NCI-H187 treated with DMSO at 0.1 percent for 48 hours (cell line): ENCODE measurements at places on chromosomes 11 and 22.

- no peak for DNase-seq
These were observed 101.9 kb downstream of the GGTLC2 start for GRCh38 chr22:22746061-22746962.

GRCh38 chr11:94519478-94520084, 7.3 kb downstream of the C11orf97 start:
- DNase-seq: no peak

DNA sequence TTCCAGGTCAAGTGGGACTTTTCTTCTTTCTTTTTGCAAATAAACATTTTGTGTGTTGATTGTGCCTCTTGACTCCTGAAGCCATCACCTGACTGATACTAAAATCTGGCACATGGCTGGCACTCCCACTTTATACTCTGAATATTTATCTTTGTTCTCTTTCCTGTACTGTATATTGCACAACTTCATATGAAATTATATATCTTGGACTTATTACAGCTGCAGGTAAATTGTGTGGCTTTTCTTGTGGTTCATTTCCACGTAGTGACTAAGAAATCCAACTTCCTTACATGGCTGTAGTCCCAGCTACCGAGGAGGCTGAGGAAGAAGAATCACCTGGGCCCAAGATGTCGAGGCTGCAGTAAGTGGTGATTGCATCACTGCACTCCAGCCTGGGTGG, 23.7 kb upstream of the OR5B12 start:
- no peak for DNase-seq

DNA sequence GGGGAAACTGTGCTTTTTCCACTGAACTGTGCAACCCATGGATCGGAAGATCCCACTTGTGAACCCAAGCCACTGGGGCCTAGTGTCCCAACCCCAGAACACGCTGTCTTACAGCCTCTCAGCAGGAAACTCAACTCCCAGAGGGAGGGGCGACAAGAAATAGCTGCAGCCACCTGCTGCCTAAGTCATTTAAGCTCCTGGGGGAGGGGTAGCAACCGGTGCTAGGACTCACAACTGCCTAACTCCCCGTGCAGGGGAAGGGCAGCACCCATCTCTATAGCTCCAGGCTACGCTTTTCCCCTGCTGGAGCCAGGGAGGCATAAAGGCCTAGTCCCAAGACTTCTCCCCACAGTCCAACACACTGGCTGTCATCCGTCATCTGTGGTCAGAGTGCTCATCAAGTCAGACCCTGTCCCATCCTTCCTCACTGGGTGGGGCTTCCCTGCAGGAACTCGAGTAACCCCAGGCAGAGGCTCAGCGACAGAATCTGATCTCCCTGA, 363.0 kb downstream of the LUZP2 start:
- DNase-seq: no peak

DNA sequence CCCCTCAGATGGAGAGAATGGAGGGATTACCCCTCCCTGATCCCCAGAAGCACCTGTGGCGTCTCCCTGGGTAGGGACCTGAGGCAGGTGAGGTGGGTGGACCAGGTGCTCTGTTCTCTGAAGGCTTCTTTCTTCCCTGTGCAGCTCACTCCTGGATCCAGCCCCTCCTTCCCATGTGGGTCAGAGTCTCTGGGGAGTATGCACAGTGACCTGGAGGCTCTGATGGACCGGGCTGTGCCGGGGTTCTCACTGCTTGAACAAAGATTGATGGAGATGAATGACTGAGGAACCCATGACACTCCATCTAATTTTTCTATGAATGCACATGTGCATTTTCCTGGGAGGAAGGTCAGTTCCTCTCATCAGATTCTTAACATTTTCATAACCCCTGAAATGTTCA, 78.6 kb upstream of the SHANK2 start:
- DNase-seq: no peak

- no peak for DNase-seq
These were observed 52.5 kb downstream of the GRAMD4 start for GRCh38 chr22:46672731-46673130.

- DNase-seq: no peak
These were observed 13.5 kb downstream of the TEAD1 start for GRCh38 chr11:12687740-12688139.

- DNase-seq: no peak
These were observed 97.9 kb upstream of the RTL6 start for GRCh38 chr22:44595841-44596341.

- DNase-seq: no peak
These were observed 194.3 kb downstream of the SWAP70 start for GRCh38 chr11:9858218-9858617.

- DNase-seq: no peak
These were observed 35.8 kb downstream of the INSC start for GRCh38 chr11:15150507-15150906.

- DNase-seq: no peak
These were observed 20.7 kb downstream of the SPATA19 start for GRCh38 chr11:133824593-133824992.

GRCh38 chr11:76694664-76695063, 24.1 kb upstream of the LRRC32 start:
- no peak for DNase-seq

GRCh38 chr11:83827940-83828554, 541.9 kb upstream of the CCDC90B start:
- no peak for DNase-seq

- DNase-seq: no peak
These were observed 4.6 kb upstream of the CCDC188 start for GRCh38 chr22:20155330-20156041.

DNA sequence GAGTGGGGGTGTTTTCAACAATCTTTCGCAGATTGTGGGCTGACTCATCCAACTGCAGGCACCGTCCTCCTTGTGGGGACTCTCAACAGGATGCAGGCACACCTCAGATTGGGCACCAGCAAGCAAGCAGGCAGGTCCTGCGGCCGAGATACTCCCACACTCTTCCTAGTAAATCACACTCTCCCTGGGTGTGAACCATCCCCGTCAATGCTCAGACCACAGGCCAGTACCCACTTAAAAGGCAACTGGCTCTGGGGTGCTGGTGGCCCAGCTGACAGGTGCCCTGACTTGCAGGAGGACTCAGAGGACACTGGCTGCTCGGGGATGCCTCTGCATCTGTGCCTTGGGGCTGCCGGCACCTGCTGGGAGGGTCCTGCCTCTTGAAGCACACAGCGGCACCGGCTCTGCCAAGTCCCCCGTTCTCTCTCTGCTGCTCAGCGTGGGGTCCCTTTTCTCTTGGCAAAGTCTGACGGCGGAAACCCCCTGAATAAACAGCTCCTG, 282.5 kb downstream of the CTTN start:
- no peak for DNase-seq

GRCh38 chr22:28935713-28936112, 52.3 kb downstream of the ZNRF3 start:
- no peak for DNase-seq

DNA sequence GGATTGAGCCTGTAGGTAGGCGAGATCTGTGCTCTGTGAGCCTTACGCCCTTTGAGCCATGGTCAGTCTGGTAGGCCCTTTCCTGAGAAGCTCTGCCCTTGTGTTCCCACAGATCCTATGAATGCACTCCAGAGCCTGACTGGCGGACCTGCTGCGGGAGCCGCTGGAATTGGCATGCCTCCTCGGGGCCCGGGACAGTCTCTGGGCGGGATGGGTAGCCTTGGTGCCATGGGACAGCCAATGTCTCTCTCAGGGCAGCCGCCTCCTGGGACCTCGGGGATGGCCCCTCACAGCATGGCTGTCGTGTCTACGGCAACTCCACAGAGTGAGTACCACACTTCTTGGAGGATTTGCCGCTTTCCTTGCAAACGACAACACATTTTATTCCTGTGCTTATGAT, 47.4 kb downstream of the MED15 start:
- no peak for DNase-seq

- DNase-seq: no peak
These were observed 9.6 kb downstream of the ADM start for GRCh38 chr11:10314199-10315072.

- no peak for DNase-seq
These were observed 934 bp upstream of the TMEM132A start for GRCh38 chr11:60923326-60923725.

DNA sequence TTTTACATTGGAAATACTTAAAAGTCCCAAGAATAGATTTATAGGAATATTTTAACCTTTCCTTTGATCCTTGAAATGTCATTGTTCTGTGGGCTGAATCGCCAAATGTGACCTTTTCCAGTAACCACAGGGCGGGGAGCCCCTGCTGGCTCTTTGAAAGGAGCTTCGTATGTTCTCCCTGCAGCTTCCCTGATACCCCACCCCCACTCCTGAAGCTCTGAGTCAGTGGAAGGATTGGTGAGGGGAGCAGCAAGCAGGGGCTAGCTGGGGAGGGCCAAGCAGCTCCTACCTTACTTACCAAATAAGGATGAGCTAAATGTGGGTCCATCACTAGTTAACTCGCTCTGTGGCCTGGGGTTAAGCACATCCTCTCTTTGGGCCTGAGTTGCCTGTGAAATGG, 87.7 kb downstream of the CHST1 start:
- DNase-seq: no peak

- DNase-seq: no peak
These were observed 7.0 kb downstream of the DRD4 start for GRCh38 chr11:643849-644738.

GRCh38 chr11:119803726-119804294, 74.8 kb upstream of the NECTIN1 start:
- DNase-seq: no peak

- DNase-seq: no peak
These were observed 1003.7 kb downstream of the BRD1 start for GRCh38 chr22:48823941-48824340.

- DNase-seq: no peak
These were observed 26.2 kb downstream of the MPPED1 start for GRCh38 chr22:43437871-43438475.

DNA sequence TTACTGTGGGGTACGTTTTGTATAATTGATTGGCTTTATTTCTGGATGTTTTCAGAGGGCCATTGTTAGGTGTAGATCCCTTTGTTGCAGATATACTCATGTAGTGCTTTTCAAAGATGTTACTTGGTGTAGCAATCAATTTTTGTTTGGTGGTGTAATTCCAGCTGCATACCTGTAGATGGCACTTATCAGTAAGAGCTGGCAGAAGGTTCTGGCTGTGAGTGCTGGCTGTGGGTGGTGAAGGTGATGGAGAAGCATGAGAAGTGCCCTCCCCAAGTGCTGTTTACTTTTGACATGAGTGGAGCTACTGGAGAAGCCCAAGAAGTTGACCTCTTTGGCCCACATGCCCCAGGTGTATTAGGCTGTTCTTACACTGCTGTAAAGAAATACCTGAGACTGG, 1074.9 kb downstream of the FAM181B start:
- no peak for DNase-seq

DNA sequence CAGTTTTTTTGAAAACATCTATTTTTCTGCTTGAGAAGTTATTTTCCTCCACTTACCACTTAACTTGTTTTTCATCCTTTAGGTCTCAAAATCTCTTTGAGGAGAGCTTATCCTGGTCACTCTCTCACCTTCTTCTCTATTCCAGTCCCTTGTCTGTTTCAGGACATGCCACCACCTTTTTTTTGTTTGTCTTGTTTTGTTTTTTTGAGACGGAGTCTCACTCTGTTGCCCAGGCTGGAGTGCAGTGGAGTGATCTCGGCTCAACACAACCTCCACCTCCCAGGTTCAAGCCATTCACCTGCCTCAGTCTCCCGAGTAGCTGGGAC, 4.6 kb upstream of the BCL2L13 start:
- DNase-seq: no peak

- DNase-seq: no peak
These were observed 28.4 kb downstream of the ARFGAP2 start for GRCh38 chr11:47148270-47148669.

DNA sequence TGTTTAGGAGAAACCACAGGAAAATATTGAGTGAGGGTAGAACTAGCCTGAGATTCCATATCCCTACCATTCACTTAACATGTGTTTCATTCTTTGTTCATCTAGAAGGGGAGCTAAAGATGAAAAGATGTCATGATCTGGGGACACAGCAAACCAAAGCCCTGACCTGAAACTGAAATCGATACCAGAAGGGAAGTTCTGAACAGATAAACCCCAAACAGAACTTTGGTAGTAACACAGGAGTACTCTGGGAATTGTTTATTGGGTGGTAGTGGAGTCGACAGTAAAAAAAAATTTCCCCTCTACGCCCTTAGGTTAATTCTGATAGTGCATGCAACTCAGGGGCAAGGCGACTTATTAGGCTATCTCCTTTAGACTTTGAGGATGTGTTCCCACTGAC, 27.2 kb downstream of the OR2AT4 start:
- DNase-seq: no peak

GRCh38 chr11:8060146-8060719, 20.8 kb upstream of the TUB start:
- DNase-seq: no peak

- DNase-seq: no peak
These were observed 41.8 kb downstream of the TXN2 start for GRCh38 chr22:36439481-36440271.

DNA sequence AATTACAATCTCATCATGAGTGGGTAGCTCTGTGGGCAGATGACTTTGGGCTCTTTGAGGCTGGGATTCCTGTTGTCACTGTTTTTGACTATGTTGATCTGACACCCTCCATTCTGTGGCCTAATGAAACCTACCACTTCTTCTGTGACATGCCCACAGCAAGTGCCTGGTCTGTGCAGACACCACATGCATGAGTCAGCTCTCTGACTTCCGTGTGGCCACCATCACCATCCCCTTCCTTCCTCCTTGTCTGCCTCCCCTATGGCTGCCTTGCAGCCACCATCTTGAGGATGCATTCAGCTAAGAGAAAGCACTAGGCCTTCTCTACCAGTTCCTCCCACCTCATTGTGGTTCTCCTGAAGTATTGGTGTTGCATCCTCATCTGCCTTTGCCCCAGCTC, 15.3 kb upstream of the OR10V1 start:
- no peak for DNase-seq

DNA sequence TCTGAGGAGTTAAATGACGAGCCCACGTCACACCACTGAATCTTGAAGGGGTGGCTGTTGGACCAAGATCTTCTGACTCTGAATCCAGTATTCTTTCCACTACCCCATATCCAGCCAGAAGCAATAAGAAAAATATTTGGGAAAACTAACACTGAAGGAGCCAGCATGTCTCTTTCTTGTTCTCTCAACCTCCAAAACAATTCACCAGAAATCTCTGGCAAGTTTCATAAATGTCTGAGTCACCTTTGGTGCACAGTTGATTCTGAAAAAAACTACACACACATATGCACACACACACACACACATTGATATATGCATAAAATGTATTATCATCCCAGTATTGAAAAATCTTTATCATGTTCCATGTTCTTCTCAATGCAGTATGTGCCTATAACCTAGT, 104.3 kb upstream of the BLID start:
- no peak for DNase-seq

GRCh38 chr22:27420195-27420816, 381.2 kb downstream of the MN1 start:
- DNase-seq: no peak
